Left lung (tissue), 14 donors: ENCODE measurements at places on chromosomes 2 and 18. TPM values are rescaled to one million over a fixed set of nuclear protein-coding genes. Genes with fewer than 3 reads are reported as not detected.

The SDC1 gene
- 127 TPM for total RNA-seq

The CRYBA2 gene
- total RNA-seq, result not detected

The RAX gene
- not detected for total RNA-seq

DNA sequence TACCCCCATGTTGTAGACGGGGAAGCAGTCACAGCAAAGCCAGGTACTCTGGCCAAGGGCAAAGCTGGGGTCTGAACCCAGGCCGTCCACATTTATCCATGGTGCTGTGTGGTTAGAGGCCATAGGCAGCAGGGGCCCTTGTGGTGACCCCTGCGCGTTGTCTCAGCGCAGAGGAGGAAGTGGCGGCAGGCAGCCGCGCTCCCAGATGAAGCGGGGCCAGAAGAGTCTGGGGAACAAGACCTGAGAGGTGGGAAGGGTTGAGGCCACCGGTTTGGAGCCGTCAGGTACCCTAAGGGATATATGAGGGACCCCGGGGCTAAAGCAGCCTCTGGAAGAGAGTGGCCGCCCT is 770 bp downstream of the ZNF396 start:
- no peaks in the 10 kb centered on the region for H3K27me3 ChIP-seq
- peak; percentile 51 for DNase-seq
- H3K27ac ChIP-seq, result peak overlapping the region; percentile 42
- peak overlapping the region; percentile 73 for H3K4me3 ChIP-seq
- peaks cover 5% of the 10 kb centered on the region for H3K4me1 ChIP-seq

DNA sequence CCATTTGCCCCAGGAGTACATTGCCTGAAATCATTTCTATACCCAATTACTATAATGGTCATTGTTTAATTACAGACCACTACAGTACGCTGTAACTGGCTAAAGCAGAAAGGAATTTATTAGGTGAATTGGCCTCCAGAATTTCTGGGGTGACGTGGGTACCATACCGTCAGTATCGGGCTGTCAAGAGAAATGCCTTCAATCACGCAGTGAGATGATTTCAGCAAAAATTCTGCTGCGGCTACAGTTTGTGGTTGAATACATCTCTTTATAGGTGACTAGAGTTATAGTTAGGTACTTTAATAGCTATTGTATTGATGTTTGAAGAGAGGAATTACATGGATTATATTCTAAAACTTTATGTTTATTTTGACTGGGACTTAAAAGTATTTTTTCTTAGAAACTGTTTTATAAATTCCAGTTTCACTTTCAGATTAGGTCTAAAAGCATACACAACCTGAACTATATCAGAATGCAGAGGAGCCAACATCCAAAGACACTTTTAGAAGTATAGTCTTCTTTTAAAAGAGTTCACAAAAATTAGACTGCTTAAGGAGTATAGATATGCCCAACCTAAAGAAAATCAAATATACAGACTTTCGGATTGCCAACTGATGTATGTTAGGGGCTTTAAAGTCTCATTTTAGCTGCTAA is 128.4 kb downstream of the TTC27 start:
- H3K36me3 ChIP-seq, result no peaks in the 10 kb centered on the region
- no peak overlapping the region for H3K4me3 ChIP-seq
- no peaks in the 10 kb centered on the region for H3K4me1 ChIP-seq

DNA sequence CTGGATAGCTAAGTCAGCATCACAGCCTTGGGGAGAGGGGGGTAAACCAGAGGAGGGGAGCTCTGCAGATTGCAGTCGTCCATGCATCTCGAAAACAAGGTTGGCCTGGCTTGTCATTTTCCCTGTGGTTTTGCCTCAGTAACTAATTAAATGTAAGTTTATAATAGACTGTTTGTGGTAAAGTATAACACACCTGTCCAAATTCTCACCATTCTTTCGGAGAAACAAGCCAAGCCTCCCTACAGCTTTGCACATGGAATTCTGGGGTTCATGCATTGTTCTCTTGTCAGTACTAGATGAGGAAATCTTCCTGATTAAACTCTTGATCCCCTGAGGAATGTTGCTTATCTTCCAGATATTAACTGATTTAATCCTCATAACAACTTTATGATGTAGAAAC is 1065.2 kb upstream of the FAM98A start:
- no peak overlapping the region for H3K27ac ChIP-seq
- no peaks in the 10 kb centered on the region for H3K36me3 ChIP-seq
- H3K4me3 ChIP-seq, result no peak overlapping the region
- DNase-seq, result no peak
- no peaks in the 10 kb centered on the region for H3K27me3 ChIP-seq
- no peaks in the 10 kb centered on the region for H3K4me1 ChIP-seq

GRCh38 chr2:105494683-105495425 is 96.0 kb upstream of the FHL2 start:
- no peaks in the 10 kb centered on the region for H3K27me3 ChIP-seq
- H3K36me3 ChIP-seq, result no peaks in the 10 kb centered on the region
- no peaks in the 10 kb centered on the region for H3K4me1 ChIP-seq
- no peak overlapping the region for H3K27ac ChIP-seq
- no peak overlapping the region for H3K4me3 ChIP-seq

The AQP12A gene
- total RNA-seq, result not detected

GRCh38 chr2:150528861-150529801 is 41.7 kb upstream of the RND3 start:
- H3K27ac ChIP-seq, result no peak overlapping the region
- no peaks in the 10 kb centered on the region for H3K36me3 ChIP-seq
- H3K4me1 ChIP-seq, result no peaks in the 10 kb centered on the region
- H3K4me3 ChIP-seq, result no peak overlapping the region
- no peaks in the 10 kb centered on the region for H3K27me3 ChIP-seq
- no peak for DNase-seq

The ARHGEF33 gene
- 0.82 TPM for total RNA-seq

GRCh38 chr2:10413991-10414451 is 34.1 kb downstream of the ODC1 start:
- H3K27ac ChIP-seq, result no peak overlapping the region
- no peak overlapping the region for H3K4me3 ChIP-seq
- H3K36me3 ChIP-seq, result no peaks in the 10 kb centered on the region
- no peak for DNase-seq
- H3K4me1 ChIP-seq, result peaks cover 29% of the 10 kb centered on the region

DNA sequence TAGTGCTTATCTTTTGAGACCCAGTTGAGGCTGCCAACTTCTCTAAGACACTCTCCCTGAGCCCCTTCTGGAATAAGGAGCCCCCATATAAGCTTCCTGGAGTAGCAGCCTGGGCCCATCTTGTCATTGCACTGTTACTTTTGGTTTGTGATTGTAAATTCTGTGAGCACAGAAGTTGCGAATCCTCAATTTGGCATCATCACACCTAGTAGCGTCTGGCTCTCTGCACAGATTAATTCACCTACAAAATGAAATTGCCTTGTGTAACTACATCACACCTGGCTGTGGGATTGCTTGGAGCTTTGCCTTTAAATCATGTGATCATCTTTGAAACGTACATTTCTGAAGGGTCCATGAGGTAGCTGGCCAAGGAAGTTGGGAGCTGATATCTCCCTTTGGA is 193.2 kb upstream of the BCL2L11 start:
- H3K27ac ChIP-seq, result no peak overlapping the region
- H3K4me1 ChIP-seq, result no peaks in the 10 kb centered on the region
- H3K27me3 ChIP-seq, result no peaks in the 10 kb centered on the region
- no peak overlapping the region for H3K4me3 ChIP-seq

DNA sequence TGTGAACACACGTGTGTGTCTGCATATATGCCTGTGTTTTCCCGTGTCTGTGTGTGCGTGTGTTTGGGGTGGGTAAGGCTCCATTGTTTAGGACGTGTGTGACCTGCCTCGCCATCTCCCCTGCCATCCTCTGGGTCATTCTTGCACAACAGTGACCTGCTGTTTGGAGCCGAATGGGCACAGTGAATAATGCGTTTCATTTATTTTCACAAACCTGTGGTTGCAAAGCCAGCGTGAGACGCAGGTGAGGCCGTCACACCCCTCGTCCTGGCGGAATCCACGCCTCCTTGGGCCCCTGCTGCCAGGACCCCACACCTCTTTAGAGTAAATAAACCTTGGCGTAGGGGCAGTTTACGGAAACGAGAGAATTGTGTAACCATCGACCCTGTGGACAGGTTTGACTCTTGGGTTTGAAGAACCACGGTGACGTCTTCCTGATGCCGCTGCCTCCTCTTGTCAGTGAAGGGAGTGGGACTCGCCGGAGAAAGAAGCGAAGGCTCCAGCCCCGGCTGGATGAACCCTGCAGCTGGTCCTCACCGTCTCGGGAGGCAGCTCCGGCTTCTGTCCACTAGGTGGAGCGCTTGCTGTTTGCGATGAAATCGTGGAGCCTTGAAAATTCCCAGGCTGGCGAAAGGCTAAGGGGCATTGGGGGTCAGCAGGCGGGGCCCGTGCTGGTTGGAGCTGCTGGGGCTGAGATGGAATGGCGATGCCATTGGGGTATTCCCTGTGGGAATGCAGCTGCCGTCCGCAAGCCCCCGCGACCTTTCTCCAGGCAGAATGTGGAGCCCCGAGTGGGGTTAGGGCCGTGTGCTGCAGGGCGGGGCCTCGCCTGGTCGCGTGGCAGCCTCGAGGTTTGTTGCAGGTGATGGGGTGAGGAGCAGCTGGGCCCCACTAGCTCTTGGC is 81.1 kb downstream of the RTP5 start:
- H3K27me3 ChIP-seq, result no peaks in the 10 kb centered on the region
- peaks cover 3% of the 10 kb centered on the region for H3K4me1 ChIP-seq
- H3K27ac ChIP-seq, result no peak overlapping the region
- no peaks in the 10 kb centered on the region for H3K36me3 ChIP-seq

The MYL1 gene
- not detected for total RNA-seq

The DNAJC5G gene
- total RNA-seq, result not detected

DNA sequence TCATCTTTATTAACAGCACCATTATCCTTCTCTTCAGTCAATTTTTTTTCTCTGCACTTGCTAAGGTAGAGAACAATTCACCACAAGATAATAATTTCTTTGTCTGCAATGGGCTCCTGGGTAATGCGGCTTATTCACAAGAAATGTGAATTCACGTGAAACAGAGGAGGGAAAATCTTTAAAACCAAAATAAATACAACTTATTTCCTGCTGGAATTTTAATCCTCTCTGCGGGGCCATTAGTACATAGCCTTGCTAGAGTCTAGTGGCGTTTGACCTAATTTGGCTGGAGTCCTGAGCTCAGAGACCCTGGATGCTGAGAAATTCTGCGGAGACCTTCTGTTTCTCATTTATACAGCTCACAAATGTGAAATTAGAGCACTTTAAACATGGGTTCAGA is 319.3 kb upstream of the MMADHC start:
- H3K27me3 ChIP-seq, result no peaks in the 10 kb centered on the region
- DNase-seq, result no peak
- no peak overlapping the region for H3K4me3 ChIP-seq
- no peaks in the 10 kb centered on the region for H3K4me1 ChIP-seq
- no peak overlapping the region for H3K27ac ChIP-seq

GRCh38 chr18:11308499-11308898 is 159.1 kb upstream of the PIEZO2 start:
- H3K4me1 ChIP-seq, result no peaks in the 10 kb centered on the region
- no peak for DNase-seq
- H3K36me3 ChIP-seq, result no peaks in the 10 kb centered on the region
- H3K27me3 ChIP-seq, result no peaks in the 10 kb centered on the region
- H3K27ac ChIP-seq, result no peak overlapping the region
- no peak overlapping the region for H3K4me3 ChIP-seq

DNA sequence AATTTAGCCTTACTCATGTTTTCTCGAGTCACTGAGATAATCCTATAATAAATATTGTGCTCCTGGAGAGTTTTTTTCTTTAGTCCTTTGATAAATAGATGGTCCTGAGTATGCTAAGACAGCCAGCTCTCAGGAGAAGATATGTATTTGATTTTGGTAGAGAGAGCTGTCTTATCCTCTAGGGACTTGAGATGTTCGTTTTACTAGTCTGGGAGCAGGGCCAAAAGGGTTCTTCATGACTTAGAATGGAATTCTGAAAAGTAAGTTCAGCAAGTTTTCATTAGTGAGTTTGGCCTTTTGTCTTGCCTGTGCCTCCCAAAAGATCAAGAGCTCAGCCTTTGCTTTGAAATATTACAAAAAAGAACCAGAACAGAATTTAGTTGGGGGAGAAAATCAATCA is 246.7 kb downstream of the BABAM2 start:
- H3K27me3 ChIP-seq, result no peaks in the 10 kb centered on the region
- DNase-seq, result no peak
- no peak overlapping the region for H3K4me3 ChIP-seq
- peaks cover 20% of the 10 kb centered on the region for H3K4me1 ChIP-seq

DNA sequence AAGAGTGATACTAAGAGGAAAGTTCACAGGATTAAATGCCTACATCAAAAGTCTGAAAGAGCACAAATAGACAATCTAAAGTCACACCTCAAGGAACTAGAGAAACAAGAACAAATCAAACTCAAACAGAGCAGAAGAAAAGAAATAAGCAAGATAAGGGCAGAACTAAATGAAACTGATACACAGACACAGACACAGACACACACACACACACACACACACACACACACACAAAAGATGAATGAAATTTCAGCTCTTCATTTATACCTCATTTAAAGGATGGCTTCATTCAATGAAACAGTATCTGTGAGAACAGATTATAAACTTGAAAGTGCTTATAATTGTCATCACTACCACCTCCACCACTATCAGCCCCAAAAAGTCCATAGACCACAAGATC is 428.9 kb downstream of the MBD2 start:
- H3K36me3 ChIP-seq, result no peaks in the 10 kb centered on the region
- no peak overlapping the region for H3K4me3 ChIP-seq
- no peak overlapping the region for H3K27ac ChIP-seq
- DNase-seq, result no peak

DNA sequence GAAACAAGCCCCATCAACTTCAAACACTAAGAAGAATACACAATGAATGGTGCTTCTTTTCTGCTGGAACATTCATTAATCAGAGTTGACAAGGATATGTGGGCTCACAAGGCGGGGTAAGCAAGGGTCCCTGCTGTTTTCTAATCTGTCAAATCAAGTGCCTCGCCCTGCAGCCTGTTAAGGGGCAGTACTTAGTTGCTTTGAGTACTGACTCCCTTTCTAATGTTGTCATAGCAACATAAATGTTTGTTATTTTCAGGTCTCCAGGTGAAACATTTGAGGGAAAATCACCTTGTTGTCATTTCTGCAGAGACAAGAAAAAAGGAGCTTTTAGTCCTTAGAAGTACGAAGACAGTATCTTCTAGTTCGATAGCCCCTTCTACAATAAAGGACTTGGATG is 284.7 kb upstream of the PKDCC start:
- H3K27ac ChIP-seq, result no peak overlapping the region
- H3K36me3 ChIP-seq, result no peaks in the 10 kb centered on the region
- no peaks in the 10 kb centered on the region for H3K27me3 ChIP-seq
- H3K4me1 ChIP-seq, result no peaks in the 10 kb centered on the region

The GAREM2 gene
- 4.5 TPM for total RNA-seq

GRCh38 chr2:160220545-160221009 is 20.5 kb upstream of the ITGB6 start:
- peak overlapping the region; percentile 66 for H3K27ac ChIP-seq
- no peaks in the 10 kb centered on the region for H3K27me3 ChIP-seq
- no peak overlapping the region for H3K4me3 ChIP-seq
- DNase-seq, result peak; percentile 48
